ENCODE measurements at places on chromosomes 16 and 17.
A peak's percentile ranks its signal among the peaks of the same experiment; 100 is the strongest.

GRCh38 chr17:2950846-2951245 lies 112.6 kb downstream of the OR1D5 start:
- DNase-seq = no peak

GRCh38 chr16:84603140-84603816 lies 14.6 kb downstream of the COTL1 start:
- DNase-seq = no peak

- DNase-seq = peak; percentile 27
These were observed 2.6 kb downstream of the HNF1B start for GRCh38 chr17:37742116-37742761.

GRCh38 chr17:41988418-41988817 lies 21.8 kb downstream of the CNP start:
- no peak for DNase-seq

DNA sequence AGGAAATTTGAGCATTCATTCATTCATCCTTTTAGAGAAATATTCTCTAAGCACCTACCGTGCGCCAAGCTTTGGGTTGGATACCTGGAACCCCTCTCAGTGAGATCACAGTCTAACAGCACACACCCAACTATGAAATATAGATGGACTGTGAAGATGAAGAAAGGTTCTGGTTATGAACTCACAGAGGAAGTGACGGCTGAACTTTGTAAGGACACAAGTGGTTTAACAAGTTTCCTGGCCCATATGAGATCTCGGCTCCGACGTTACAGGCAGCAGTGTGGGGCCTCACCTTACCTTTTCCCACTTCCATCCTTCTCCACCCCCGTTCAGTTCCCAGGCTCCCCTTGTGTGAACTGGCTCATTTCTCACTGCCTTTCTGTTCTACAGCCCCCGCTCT lies 406.2 kb downstream of the MAF start:
- no peak for DNase-seq

DNA sequence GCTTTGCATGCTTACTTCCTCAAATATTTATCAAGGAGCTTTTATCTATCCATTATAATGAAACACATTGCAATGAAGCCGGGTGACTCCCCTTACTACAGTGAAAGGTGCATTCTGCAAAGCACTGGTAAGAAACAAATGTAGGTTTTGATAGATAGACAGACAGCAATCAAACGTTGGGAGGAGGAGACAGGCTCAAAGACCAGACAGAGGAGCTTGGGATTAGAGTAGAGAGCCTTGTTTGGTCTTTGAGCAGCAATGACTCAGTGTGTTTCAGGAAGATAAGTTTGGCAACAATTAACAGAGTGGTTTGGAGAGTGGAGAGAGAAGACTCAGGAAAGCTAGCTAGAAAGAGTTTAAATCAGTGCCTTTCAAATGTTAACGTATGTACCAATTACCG lies 68.8 kb downstream of the ZNF18 start:
- DNase-seq = no peak

DNA sequence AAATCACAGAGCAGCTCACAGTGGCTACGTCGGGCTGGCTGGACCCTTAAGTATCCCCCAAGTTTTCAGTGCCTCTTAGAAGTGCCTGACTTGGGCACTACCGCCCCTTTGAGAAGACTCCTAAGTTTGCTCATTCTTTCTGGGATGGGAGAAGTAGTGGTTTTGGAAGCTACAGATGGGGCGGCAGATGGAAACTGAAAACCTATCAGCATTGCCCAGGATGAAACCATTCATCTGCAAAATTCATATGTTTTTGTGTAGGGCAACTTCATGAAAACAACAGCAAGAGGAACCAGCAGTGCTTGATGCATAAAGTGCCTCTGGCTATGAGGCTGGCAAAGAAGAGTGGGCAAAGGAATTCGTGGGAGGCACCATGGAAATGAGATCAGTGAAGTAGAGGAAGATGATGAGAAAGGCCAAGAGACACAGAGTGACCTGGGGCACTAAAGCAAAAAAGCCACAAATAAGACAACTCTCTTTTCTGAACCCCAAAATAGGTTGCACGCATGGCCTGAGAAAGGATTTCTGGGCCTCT lies 277.1 kb downstream of the XYLT1 start:
- no peak for DNase-seq

GRCh38 chr17:7237761-7238419 lies 1.4 kb downstream of the PHF23 start:
- DNase-seq = peak; percentile 76

- DNase-seq = peak; percentile 78
These were observed 14.4 kb downstream of the CDIPT start for GRCh38 chr16:29848420-29849297.

- DNase-seq = no peak
These were observed 17.5 kb downstream of the MTHFSD start for GRCh38 chr16:86537486-86537885.

- DNase-seq = no peak
These were observed 606.8 kb upstream of the CDH11 start for GRCh38 chr16:65728652-65729051.

DNA sequence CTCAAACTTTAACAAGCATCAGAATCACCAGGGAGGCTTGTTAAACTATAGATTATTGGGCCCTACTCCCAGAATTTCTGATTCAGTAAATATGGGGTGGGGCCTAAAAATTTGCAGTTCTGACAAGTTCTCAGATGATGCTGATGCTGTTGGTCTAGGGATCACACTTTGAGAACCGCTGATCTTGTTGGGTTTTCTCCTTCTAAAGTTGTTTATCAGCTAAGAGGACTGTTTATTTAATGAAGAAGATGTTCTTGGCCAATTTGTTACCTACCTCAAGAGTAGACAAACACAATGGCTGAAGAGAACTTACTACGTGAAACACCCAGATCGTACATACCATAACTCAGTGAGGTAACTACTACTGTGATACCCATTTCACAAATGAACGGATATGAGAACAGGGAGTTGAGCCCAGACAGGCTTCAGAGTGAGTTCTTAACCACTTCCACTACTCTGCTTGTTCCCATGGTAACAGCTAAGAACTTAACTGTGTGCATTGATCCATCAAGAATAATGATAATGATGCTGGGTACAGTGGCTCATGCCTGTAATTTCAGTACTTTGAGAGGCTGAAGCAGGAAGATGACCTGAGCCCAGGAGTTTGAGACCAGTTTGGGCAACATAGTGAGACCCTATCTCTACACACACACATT lies 85.3 kb upstream of the NSRP1 start:
- DNase-seq = no peak

GRCh38 chr17:51004249-51004648 lies 116.4 kb downstream of the SPAG9 start:
- no peak for DNase-seq

GRCh38 chr17:73559532-73559931 lies 84.7 kb downstream of the SDK2 start:
- DNase-seq = no peak

- DNase-seq = no peak
These were observed 60.5 kb downstream of the CMIP start for GRCh38 chr16:81505011-81505661.

DNA sequence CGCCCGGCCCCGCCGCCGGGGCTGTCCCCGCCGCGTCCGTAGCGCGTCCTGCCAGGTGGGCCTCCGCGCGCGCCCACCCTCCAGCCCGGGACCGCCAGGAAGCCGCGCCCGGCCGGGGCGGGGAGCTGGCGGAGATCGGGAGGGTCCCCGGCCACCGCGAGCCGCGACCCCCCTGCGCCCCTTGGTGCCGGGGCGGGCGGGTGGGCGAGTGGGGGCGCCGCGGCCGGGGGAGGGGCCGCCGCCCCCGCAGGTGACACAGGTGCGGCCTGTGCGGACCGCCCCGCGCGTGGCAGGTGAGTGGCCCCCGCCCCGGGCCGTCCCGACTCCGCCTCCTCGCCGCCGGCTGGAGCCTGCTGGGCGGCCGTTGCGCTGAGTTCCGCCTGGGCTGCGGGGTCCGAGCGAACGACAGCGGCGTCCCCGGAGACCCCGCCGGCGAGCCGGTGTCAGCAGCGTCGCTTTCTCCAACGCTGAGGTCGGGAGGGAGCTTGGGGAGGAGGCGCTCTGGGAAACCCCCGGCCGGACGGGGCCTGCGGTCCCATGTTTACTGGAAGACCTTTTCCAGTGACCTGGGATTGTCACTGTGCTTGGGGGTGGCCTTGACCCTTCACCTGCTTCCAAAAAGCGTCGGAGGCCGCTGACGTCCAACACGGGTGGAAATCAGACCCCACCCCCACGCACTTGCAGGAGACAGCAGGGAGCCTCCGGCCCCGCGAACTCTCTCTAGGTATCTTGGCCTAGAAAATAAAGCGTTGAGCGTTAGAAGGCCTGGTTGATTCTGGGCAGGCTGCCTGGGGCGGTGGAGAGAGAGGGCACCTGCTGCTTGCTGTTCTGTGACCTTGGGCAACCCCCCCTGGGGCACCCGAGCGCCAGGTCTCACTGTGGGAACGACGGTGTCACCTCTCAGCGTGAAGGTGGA lies 542 bp downstream of the KLHL36 start:
- peak; percentile 54 for DNase-seq

DNA sequence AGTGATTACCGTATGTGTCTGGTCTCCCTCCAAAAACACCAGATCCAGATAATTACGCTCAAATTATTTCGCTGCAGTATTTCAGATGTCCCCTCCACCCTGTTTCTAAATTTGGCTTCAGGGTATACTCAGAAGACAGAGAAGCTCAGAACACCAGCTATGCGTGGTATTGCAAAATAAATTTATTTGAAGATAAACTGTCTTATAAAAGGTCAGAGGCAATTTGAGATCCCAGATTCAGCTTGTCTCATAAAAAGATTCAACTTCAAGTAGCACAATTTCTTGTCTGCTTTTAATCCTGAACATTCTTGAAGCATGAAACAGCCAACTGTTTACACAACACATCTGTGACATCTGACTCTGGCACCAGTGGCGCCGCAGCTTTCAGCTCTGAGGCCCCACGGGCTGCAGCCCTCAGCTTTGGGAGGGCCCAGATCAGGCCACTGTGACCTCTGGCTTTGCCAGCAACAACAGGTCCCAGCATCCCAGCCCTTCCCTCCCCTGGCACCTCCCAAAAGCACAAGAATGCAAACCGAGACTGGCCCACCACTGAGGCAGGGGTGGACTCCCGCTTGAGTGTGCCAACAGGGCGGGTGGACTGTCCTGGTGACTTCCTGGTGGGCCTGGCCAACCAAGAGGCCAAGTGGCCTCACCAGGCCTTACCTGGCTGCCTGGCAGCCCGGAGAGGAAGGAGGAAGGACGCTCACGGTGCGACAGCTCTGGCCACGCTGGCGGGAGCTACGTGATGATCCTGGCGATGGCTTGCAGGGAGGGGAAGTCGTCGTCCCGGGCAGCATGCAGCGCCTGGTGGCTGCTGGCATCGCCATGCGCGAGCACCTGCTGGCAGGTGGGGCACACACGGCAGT lies 8.0 kb downstream of the SYNGR3 start:
- no peak for DNase-seq

- no peak for DNase-seq
These were observed 8.2 kb downstream of the NMRAL1 start for GRCh38 chr16:4465977-4466779.

- DNase-seq = no peak
These were observed 334.1 kb upstream of the XYLT1 start for GRCh38 chr16:17804857-17805256.

DNA sequence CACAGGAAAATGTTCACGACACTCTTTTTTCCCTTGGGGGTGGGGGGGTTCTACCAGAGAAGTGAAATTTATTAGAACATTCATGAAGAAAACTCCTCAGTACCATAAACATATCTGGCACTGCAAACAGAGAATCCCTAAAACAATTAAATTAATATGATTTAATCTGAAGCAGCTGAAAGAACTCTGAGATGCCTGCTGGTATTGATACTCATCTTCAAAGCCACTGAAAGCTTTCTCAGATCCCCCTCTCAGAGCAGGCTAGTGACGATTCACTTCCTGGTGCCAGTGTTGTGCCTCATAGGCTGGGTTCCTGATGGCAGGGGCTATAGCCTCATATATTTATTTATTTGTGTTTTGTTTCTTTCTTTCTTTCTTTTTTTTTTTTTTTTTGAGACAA lies 52.7 kb downstream of the MYH10 start:
- DNase-seq = no peak

- no peak for DNase-seq
These were observed 9.2 kb upstream of the SSTR2 start for GRCh38 chr17:73155410-73156165.

- DNase-seq = peak; percentile 66
These were observed 1.1 kb downstream of the PHF12 start for GRCh38 chr17:28950017-28950751.

GRCh38 chr16:12728469-12728868 lies 75.2 kb downstream of the CPPED1 start:
- no peak for DNase-seq

DNA sequence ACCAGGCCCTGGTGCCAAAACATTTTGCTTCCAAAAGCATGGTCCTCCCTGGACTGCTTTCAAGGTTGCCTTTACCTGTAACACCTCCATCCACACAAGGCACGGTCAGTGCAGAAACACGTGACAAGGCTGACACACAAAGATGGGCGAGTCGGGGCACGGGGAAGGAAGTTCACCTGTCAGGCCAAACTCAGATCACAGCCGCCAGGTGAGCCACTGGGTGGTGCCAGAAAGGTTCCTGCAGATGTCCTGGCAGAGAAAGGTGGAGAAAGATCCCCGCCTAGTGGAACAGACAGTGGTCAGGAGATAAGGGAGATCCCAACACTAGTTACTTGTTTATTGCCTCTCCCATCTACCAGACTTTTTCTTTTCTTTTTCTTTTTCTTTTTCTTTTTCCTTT lies 155.3 kb downstream of the AIPL1 start:
- DNase-seq = no peak

- no peak for DNase-seq
These were observed 1.2 kb downstream of the KCNJ16 start for GRCh38 chr17:70076189-70076588.

- DNase-seq = no peak
These were observed 78.9 kb downstream of the TRIM37 start for GRCh38 chr17:59027750-59028149.

DNA sequence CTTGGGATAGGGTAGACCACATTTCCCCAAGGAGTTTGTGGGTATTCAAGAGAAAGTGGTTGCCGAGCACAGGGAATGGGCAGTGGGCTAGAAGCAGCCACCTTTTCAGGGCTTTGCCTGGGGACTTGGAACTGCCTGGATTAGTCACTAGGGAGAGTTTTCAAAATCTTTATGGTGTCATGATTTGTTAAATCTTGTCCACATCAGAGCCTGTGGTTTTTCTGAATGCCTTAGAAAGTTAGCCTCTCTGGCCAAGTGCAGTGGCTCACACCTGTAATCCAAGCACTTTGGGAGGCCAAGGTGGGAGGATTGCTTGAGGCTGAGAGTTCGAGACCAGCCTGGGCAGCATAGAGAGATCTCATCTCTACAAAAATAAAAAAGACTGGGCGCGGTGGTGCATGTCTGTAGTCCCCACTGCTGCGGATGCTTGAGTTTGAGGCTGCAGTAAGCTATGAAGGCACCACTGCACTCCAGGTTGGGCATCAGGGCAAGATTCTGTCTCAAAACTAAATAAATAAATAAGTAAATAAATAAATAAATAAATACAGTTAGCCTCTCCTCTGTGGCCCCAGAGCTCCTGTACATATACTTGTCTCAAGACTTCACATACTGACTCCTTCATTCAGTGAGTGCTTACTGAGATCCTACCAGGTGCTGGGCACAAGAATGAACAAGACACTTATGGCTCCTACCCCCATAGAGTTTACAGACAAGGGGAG lies 76.3 kb upstream of the HNF1B start:
- no peak for DNase-seq

GRCh38 chr17:82772026-82772425 lies 20.2 kb downstream of the TBCD start:
- DNase-seq = no peak
